ENCODE measurements at places on chromosomes 12 and 14. TPM values are rescaled to one million over a fixed set of nuclear protein-coding genes. Genes with fewer than 3 reads are reported as not detected.

The CNTN1 gene
- total RNA-seq, result 27.0 TPM

The LPAR5 gene
- total RNA-seq, result 0.89 TPM

The HAL gene
- total RNA-seq, result not detected

The COX14 gene
- 43.7 TPM for total RNA-seq

The CAPS2 gene
- 7.4 TPM for total RNA-seq

The POU6F1 gene
- 2.6 TPM for total RNA-seq

The FSCB gene
- 0.12 TPM for total RNA-seq

The GNB3 gene
- total RNA-seq, result 3.3 TPM

The COQ6 gene
- total RNA-seq, result 14.9 TPM

The RNF212B gene
- not detected for total RNA-seq

The AQP6 gene
- total RNA-seq, result not detected

The STYK1 gene
- total RNA-seq, result 1.8 TPM

The AGAP2 gene
- 1.1 TPM for total RNA-seq

The MARCHF9 gene
- 3.5 TPM for total RNA-seq

The PDZRN4 gene
- 0.90 TPM for total RNA-seq

The AKAP5 gene
- total RNA-seq, result 3.2 TPM

The TMEM30B gene
- 22.9 TPM for total RNA-seq

The MAP1LC3B2 gene
- 0.54 TPM for total RNA-seq

The STAT6 gene
- total RNA-seq, result 28.1 TPM

The C12orf42 gene
- total RNA-seq, result 1.1 TPM

The DDIT3 gene
- total RNA-seq, result 3.9 TPM

The IFNG-AS1 gene
- not detected for total RNA-seq

The PYM1 gene
- 75.9 TPM for total RNA-seq

The LUM gene
- not detected for total RNA-seq

The DHH gene
- total RNA-seq, result not detected

The MYH7 gene
- not detected for total RNA-seq

The EEF1AKMT3 gene
- 3.0 TPM for total RNA-seq

The RERGL gene
- total RNA-seq, result not detected

The COCH gene
- 20.6 TPM for total RNA-seq

The SAMD4A gene
- 6.9 TPM for total RNA-seq

The DUSP6 gene
- total RNA-seq, result 153 TPM

The ADGRD1 gene
- total RNA-seq, result 0.08 TPM

The PPM1H gene
- total RNA-seq, result 41.3 TPM

The SMARCD1 gene
- 276 TPM for total RNA-seq

The TROAP gene
- 46.4 TPM for total RNA-seq

The CLEC1A gene
- not detected for total RNA-seq

The TCL1B gene
- 5.5 TPM for total RNA-seq

The KRT80 gene
- total RNA-seq, result not detected

Measured in GM23338 (cell line).